ENCODE measurements at places on chromosomes 4 and X.

- no peak for ATAC-seq
Measured at GRCh38 chr4:19025031-19025430, 1003.5 kb upstream of the LCORL start.

GRCh38 chr4:156901871-156902270 is 69.7 kb downstream of the PDGFC start:
- ATAC-seq = peak; percentile 81

DNA sequence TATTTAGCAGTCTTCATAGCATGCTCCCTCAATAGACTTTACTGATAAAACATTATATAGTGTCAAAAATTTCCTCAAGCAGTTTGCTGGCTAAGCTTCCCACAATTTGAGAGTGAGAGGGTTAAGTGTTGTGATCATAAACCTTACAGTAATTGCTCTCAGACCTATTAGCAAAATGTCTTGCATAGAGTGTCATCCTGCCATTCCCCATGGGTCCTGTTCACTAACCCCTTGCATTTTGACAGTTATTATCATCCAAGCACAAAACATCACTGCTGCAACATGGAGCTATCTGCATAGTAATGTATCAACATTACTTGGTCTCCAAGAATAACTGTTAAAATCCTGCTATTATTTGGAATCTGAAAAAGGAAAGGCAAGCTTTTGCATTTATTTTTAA is 196.1 kb upstream of the GK2 start:
- no peak for ATAC-seq

DNA sequence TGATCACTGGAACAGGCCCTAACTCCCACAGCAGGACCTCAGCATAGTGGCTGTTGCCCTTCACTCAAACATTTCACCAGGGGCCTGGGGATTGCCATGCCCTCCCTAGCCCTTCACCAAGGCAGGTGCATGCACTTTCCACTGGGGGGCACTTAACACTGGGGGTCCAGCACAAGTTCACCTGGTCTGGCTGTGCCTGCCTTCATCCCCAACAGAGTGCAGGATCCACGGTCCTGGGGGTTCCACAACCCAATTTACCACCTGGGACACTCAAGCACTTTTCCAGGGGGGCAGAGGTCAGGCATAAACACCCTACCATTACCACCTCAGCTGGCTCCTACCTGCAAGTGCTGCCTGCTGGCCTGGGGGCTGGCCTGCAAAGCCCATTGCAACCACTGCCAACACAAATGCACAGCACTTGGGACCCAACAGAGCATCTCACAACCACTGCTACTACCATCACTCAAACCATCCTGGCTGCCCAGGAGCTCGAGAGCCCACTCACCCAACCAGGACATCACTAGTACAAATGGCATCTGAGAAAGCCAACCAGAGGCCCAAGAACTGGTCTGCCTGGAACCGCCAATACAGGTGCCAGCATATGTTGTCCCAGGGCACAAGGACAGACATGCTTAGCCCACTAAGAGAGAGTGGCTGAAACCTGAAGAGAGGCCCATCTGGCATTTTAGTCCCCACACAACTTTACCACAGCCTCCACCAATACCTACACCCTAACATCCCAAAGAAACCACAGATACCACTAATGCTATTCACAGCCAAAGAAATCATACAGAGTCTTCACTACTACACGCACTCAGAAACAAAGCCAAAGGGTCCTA is 43.1 kb downstream of the NAT8L start:
- ATAC-seq = no peak

DNA sequence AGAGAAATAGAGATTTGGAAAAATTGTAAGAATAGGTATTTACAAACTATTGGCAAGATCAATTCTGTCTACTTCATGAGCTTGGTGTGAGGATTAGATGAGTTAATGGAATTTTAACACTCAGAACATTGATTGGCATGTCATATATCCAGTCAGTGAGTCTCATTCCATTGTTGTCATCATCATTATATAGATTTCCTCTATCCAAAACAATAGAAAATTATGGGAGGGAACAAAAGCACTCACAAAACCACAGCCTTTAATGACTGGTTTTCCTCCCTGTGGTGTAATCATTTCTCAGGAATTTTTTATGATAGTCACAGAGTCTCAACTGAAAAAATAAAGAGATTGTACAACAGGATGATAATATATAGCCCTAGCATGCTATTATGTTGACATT is 21.1 kb downstream of the KLHL5 start:
- ATAC-seq = no peak

- ATAC-seq = no peak
Measured at GRCh38 chr4:185384930-185385331, 10.8 kb downstream of the LRP2BP start.

- ATAC-seq = no peak
Measured at GRCh38 chr4:82097504-82097903, 276.3 kb downstream of the HNRNPD start.

- ATAC-seq = no peak
Measured at GRCh38 chr4:160403081-160403480, 1300.2 kb downstream of the RAPGEF2 start.

GRCh38 chrX:47456080-47456479 is 26.9 kb downstream of the ZNF41 start:
- ATAC-seq = no peak

DNA sequence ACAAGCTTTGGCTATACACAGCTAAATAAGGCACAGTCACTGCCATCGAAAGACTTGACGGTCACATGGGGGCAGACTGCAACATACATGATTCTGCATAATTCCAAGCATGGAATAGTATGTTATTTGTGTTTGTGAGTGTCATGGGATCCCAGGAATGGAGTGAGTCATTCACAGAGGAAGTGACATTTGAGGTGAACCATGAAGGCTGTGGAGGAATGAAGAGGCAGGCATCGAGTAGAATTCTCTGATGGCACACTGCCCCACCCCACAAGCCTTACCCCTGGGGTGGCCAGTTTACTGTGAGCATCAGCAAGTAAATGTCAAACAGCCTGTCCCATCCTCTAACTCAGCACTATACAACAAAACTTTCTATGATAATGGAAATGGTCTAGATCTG is 619.7 kb downstream of the MID1IP1 start:
- ATAC-seq = no peak

DNA sequence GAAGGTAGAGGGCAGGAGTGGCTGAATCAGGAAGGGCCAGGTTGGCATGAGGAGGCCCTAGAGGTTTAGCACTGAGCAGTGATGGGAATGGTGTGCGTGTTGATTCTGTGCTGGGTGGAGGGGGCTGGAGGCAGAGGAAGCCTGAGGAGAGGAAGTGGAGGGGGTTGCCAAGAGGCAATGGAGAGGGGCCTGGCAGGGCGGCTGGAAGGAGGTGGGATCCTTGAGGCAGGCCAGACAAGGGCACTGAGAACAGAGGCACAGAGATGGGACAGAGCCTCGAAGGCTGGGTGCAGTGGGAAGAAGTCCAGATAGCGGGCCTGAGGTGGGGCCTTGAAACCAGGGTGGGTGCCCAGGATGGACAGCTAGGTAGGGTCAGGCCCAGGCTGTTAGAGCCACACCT is 24.3 kb downstream of the SH3BP2 start:
- ATAC-seq = no peak

DNA sequence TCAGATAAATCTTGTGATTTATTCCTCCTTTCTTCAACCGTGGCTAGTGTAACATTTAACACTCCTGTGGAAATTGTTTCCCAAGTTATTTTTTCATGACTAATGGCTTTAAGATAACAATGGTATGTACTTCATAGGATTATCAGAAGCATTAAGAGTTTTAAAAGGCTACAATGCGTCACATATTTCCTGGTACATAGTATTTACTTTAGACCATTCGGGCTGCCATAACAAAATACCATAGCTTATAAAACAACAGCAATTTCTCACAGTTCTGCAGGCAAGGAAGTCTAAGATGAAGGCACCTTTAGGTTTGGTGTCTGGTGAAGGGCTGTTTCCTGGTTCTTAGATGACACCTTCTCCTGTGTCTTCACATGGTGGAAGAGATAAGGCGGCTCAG is 158.6 kb downstream of the PAPSS1 start:
- ATAC-seq = no peak

DNA sequence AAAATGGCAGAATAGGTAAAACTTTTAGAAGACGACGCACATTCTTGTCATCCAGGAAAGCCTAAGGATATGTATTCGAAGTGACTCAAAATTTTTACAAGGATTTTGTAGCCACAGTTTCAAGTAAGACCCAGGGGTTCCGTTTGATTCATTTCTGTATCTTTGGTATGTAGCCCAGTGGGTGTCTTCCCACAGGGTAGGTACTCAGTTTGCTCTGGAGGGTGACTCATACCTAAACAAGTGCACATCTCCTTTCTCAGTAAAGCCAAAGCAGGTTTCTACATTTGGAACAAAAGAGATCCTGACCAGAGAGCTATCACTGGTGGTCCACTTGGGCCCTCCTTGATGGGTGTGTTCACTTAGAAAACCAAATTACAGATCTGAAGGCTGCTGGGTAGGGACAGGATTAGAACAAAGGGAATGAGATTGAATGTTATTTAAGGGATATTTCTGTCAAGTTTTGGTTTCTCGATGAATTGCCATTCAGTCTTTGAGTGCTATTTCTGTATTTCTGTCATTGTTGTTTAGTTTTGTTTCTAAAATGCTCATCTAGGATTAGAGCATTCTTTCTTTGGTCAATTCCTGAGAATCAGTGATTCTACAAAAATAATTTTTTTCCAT is 56.1 kb downstream of the PLS3 start:
- ATAC-seq = peak; percentile 68

- no peak for ATAC-seq
Measured at GRCh38 chrX:3052860-3053259, 11.6 kb downstream of the ARSF start.

DNA sequence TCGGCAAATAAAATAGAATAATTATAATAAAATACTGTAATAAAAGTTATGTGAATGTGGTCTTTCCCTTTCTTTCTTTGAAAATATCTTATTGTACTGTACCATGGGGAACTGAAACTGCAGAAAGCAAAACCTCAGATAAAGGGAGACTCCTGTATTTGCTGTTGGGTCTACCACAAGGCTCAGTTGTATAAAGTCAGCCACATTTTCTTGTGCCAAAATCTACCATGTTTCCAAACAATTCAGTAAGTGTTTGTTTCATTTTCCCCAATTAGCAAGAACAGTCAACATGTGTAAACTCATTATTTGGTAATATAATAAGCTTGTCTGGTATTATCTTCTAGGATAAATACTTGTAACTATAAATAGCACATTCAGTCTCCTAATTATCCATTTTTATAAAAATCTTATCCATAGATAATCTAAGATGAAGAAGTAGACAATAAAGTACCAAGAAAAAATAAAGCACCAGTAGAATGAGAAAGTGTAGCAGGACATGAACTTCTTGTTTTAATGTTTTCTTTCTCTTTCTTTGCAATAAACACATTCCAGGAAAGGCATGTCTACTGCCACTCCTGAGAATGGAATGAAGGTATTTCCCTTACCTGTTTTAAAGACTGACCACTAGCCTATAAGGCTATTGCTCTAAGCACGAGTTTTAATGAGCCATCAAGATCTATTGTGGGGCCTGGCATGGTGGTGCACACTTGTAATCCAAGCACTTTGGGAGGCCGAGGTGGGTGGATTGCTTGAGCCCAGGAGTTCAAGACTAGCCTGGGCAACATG is 15.0 kb upstream of the OTUD4 start:
- no peak for ATAC-seq

- peak; percentile 63 for ATAC-seq
Measured at GRCh38 chr4:124713185-124713592, 657 bp upstream of the ANKRD50 start.

- no peak for ATAC-seq
Measured at GRCh38 chr4:87009095-87009648, 74.4 kb downstream of the AFF1 start.

GRCh38 chrX:153686711-153687110 is 1.0 kb upstream of the SLC6A8 start:
- no peak for ATAC-seq

DNA sequence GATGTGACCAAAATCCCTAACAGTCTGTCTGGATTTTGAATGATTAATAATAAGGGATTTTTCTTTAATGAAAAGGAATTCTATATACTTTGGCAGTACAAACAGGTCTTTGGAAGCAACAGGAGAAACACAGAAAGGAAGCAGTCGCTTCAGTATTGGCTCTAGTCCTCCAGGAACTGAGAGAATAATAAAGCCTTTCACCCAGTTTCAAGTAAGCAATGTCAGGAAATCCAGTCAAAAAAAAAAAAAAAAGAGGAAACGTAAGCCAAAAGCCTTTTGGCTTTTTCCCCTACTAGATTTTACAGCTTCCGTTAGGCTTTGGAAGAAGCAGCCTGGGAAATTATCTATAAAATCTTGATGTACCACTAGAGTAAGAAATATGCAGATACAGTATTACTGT is 61.7 kb upstream of the HDAC8 start:
- ATAC-seq = no peak

GRCh38 chr4:181601103-181601502 is 642.1 kb upstream of the TENM3 start:
- ATAC-seq = peak; percentile 52

GRCh38 chr4:79857811-79858210 is 215.2 kb downstream of the ANTXR2 start:
- no peak for ATAC-seq

Data from SK-N-SH treated with all-trans-retinoic acid at 6 μM for 48 hours (cell line).